Placental pericyte (primary cell): ENCODE measurements at places on chromosomes 7 and 10. TPM values are rescaled to one million over a fixed set of nuclear protein-coding genes. Genes with fewer than 3 reads are reported as not detected.

Gene PRKCQ
- 0.14 TPM in 1 of 2 replicates, not detected in the other for total RNA-seq

Gene FAM131B
- total RNA-seq = 0.44 and 1.1 TPM in 2 replicates

Gene EPHB6
- total RNA-seq = 2.4 and 26.8 TPM in 2 replicates

Gene GIMAP1
- total RNA-seq = not detected in 2 replicates

Gene ZP3
- total RNA-seq = 0.43 and 1.8 TPM in 2 replicates

Gene ELAPOR2
- 5.4 and 12.3 TPM in 2 replicates for total RNA-seq

Gene PUS7
- 14.9 and 22.0 TPM in 2 replicates for total RNA-seq

Gene EPHA1
- 0.43 TPM in 1 of 2 replicates, not detected in the other for total RNA-seq

Gene NOLC1
- 46.5 and 56.2 TPM in 2 replicates for total RNA-seq

Gene IQUB
- total RNA-seq = 0.57 and 0.66 TPM in 2 replicates

Gene BBS9
- 14.2 and 17.5 TPM in 2 replicates for total RNA-seq

Gene PRLHR
- not detected in 2 replicates for total RNA-seq

Gene MYH16
- 0.43 TPM in 1 of 2 replicates, not detected in the other for total RNA-seq

Gene XRCC2
- total RNA-seq = 0.22 and 7.4 TPM in 2 replicates
